Activated B cell treated with CpG ODN at 0.5 μM for 24 hours (primary cell): ENCODE measurements at places on chromosomes 1 and 21.

DNA sequence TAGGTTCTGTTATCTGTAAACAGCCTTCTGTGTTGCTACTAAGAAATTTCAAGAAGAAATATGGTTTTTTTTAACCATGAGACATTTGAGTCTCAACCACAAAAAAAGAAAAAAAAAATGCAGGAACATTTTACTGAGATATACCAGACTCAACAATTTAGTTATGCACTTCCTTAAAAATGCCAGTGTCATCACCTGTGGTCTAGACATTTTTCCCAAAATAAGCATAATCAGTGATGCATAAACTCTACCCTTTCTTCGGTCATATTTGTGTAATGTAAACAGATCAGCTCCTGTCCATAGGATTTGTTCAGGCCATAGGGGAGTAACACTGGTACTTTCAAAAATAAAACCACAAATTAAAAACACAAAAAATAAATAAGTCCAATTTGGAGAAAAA, 122.6 kb upstream of the TNFSF4 start:
- no peak for DNase-seq

- no peak for DNase-seq
Measured at GRCh38 chr21:14866859-14867765, 197.7 kb downstream of the NRIP1 start.

GRCh38 chr1:6956488-6957159, 171.4 kb downstream of the CAMTA1 start:
- DNase-seq: no peak

DNA sequence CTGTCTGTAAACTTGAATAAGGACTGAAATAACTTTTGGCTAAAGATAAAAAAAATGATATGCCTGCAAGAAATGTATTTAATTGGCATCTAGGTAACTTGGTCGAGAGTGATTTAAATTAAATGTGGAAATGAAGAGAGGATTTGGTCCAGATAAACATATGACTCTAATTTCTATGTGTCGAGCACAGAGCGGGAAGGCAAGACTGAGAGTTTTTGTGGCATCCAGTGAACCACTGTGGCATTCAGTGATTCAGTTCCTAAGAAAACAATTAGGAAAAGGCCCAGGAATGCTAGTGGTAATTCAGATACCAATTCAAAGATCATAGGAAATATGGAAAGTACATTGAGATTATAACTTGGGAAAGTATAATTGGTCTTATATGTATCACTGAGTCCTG, 39.6 kb downstream of the PDE4B start:
- DNase-seq: no peak

GRCh38 chr1:1183833-1184775, 10.4 kb downstream of the TTLL10 start:
- no peak for DNase-seq

DNA sequence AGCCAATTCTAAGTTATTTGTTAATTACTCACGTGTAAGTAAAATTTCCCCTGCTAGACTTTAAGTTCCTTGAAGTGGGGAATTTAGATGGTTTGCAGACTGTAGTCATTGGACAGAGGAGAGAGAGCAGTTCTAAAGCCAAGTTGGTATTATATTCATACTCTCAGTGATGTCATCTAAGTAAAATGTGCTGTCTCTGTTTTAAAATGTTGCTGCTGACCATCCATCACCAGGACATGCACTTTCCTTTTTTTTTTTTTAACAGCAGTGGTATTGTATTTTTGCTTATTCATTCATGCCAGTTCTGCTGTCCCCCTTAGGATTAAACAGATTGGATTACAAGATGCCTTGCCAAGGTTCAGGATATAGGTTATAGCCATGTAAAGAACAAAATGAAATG, 2.3 kb downstream of the TTLL7 start:
- DNase-seq: no peak

DNA sequence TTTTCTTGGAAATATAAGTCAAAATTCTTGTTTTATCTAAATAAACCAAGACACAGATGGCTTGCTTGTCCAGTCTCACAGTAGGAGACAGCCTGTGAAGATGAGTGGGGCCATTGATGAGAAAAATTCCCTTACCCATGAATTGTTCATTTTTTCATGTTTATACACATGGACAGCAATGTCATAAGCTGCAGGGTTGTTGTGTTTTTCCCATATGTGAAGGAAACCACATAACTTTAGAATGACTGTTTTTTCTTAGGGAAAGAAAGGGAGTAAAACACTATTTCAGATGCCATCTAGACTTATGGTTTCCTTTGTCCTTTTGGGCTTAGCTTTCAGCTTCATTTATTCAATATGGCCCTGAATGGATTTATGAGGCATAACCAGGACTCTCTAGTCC, 622.5 kb upstream of the NR5A2 start:
- DNase-seq: no peak

GRCh38 chr1:221816899-221817298, 75.0 kb upstream of the DUSP10 start:
- DNase-seq: no peak

- DNase-seq: no peak
Measured at GRCh38 chr1:61042466-61043009, 39.8 kb upstream of the NFIA start.

DNA sequence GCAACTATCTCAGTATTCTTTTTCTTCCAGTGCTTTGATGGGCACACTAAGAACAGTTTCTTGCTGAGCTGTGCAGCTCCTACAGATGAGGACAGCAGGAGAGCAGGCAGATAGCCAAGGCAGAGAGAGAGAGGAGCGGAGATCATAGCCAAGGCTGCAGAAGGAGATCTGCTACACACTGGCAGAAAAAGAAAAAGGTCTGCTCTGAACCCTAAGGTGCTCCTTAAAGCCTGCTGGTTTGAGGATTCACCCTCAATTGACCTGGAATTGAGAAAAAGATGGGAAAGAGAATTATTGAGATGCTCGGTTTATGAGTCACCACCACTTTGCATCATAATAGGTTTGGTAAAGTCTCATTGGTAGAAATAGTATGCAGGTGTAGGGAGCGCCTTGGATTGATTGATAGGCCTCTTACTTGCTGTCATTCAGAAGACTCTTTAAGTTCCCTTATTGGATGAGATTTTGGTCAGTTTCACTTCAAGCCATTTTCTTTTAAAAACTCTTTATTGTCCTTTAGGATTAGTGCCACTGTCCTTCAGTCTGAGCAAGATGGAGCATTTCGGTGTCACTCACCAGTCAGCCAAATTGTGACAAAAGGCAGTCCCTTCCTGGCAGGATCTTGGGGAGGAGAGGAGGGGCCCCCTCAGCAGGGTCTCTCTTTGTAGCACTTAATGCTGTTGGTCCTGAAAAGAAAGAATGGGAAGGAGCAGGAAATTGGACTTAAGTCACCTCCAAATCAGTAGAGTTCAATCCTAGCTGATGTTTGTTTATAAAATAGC, 685.0 kb downstream of the ADGRL2 start:
- DNase-seq: no peak

GRCh38 chr21:31342348-31342747, 1.7 kb downstream of the TIAM1 start:
- no peak for DNase-seq

GRCh38 chr21:16040601-16041000, 310.8 kb downstream of the USP25 start:
- no peak for DNase-seq
